ENCODE measurements at places on chromosomes 12 and 14.

GRCh38 chr14:65074449-65075150 is 27.7 kb downstream of the MAX start:
- DNase-seq, result no peak

DNA sequence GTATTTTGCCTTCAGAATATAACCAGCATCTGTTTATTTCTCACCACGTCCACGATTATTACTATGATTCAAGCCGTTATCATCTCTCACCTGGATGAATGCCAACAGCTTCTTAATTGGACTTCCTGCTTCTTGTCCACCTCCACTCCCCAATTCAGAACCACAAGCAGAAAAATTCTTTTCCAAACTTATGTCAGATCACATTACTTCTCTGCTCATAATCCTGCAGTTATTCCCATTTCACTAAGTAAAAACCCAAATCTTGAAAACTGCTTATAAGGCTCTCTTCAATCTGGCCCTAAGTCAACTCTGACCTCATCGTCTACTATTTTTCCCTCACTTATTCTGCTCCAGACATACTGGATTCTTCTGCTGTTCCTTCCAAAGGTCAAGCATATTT is 2.0 kb downstream of the CRY1 start:
- no peak for DNase-seq

- DNase-seq, result no peak
Measured at GRCh38 chr14:60736494-60736893, 1.9 kb downstream of the MNAT1 start.

DNA sequence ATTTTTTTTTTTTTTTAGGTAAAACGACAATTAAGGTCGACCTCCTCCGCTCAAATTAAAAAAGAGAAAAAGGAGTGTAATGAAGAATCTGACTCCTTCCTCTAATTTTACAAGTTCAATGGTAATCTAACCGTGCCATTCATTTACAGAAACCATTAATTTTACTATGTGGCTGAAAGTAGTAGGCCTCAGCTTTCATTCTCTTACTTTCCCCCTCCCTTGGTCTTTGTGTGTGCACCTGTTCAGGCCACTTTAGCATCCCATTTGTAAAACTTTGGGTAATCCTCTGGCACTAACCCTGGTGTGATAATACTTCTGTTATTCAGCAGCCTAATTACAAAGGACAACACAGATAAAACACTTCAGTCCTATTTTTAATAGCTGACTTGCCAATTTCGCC is 128.1 kb downstream of the ASCL1 start:
- no peak for DNase-seq

GRCh38 chr14:97634751-97635150 is 837.6 kb downstream of the VRK1 start:
- DNase-seq, result no peak

DNA sequence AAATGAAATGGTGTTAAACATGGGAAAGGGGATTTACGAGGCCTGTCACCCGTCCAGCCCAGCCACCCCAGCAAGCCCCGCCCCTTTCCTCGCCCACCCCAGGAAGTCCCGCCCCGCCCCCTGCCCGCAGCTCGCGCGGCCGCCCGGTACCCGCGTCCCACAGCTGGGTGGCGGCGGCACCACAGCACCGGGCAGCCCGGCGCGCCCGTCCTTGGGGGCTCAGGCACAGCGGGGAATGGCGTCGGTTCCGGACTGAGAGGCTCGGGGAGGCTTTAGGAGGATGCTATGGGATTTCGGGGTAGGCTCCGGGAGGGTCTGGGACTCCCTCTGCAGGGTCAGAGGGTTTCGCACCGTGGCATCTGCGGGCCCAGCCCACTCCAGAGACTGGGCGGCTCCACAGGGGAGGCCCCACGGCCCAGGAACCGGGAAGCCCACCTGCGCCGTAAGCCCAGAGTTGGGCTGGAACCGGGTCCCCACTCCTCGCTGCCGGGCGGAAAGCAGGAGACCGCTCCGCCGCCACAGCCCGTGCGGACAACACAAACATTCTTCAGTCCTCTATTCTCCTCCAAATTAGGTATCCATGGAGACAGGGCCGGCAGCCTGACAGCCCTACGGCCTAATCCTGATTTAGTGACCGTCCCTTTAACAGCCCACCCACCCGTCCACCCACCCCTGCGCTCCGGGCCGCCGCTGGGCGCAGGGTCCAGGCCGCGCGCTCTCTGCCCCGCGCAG is 1.4 kb downstream of the FIGNL2 start:
- no peak for DNase-seq

- no peak for DNase-seq
Measured at GRCh38 chr14:72054911-72055310, 122.7 kb downstream of the RGS6 start.

- DNase-seq, result no peak
Measured at GRCh38 chr12:57461917-57462250, 2.3 kb downstream of the GLI1 start.

DNA sequence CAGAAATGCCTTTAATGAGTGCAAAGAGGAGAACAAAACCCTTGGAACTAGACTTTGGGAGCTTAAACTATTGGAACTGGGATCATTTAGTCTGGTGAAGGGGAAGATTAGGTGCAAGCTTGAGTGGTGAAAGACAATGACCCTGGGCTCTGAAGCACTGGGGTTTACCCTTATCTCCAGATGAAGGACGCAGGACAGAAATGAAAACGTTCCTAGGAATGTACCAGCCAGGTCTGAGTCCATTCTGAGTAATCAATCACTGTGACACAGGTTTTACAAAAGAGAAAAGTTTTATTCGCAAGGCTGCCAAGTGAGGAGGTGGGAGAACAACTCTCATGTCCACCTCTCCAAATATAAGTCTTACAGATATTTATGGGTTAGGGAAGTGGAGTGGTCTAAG is 249.1 kb downstream of the LRIG3 start:
- no peak for DNase-seq

GRCh38 chr14:77302926-77303325 is 17.8 kb downstream of the POMT2 start:
- DNase-seq, result no peak

- DNase-seq, result no peak
Measured at GRCh38 chr14:36319899-36320199, 588 bp downstream of the MBIP start.
